ENCODE measurements at places on chromosomes 4 and X.

- no peak for DNase-seq
Measured at GRCh38 chrX:9644335-9644734, 121.3 kb downstream of the GPR143 start.

DNA sequence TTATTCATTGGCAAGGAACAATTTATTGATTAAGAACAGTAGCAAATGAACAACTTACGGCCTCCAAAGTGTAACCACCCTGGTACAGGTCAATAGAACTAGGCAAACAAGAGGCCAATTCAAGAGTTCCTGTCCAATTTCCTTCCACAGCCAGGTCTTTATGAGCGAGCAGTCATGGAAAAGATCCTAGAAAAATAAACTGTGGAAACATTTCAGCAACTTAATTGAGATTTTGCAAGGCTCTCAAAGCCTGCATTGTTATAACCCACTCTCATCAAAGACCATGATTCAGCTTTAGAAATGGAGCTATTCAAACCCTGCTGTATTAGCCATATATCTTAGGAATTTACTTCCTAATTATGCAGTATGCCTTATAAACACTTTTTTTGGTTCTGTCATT, 43.6 kb downstream of the UNC5C start:
- DNase-seq: no peak

DNA sequence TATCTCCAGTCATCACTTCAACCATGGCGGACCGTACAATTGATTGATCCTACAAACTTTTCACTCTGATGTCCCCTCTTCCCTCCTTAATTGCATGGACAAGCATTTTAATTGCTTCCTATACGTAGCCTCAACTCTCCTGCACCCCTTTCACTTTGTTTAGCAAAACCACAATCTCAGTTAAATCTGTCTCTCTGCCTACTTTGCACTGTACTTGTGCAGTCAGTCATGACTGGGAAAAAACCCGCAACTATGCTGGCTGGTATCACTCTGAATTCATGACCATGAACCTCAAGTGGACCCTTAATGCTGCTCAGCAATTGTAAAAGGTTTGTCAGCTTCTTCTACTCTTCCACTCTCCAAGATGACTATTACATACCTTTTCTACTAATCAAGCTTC, 51.7 kb upstream of the AFF2 start:
- no peak for DNase-seq

DNA sequence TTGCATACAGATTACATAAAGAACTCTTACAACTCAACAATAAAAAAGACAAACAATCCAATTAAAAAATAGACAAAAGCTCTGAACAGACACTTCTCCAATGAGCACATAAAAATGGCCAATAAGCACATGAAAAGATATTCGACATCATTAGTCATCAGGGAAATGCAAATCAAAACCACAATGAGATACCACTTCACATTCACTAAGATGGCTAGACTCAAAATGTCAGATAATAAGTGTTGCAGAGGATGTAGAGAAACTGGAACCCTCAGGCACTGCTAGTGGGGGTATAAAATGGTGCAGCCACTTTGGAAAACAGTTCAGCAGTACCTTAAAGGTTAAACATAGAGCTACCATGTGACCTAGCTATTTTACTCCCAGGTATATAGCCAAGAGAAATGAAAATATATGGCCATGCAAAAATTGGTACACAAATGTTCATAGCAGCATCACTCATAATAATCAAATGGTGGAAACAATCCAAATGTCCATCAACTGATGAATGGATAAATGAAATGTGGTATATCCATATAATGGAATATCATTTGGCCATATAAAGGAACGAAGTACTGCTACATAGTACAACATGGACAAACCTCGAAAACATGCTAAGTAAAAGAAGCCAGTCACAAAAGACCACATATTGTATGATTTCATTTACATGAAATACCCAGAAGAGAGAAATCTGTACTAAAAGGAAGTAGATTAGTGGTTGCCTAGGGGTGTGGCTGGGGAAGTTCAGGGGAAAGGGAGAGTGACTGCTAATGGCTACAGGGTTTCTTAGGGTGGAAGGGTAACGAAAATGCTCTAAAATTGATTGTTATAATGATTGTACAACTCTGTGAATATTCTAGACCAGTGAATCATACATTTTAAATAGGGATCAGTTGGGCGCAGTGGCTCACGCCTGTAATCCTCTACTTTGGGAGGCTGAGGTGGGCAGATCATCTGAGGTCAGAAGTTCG, 29.4 kb downstream of the SASH3 start:
- DNase-seq: no peak

DNA sequence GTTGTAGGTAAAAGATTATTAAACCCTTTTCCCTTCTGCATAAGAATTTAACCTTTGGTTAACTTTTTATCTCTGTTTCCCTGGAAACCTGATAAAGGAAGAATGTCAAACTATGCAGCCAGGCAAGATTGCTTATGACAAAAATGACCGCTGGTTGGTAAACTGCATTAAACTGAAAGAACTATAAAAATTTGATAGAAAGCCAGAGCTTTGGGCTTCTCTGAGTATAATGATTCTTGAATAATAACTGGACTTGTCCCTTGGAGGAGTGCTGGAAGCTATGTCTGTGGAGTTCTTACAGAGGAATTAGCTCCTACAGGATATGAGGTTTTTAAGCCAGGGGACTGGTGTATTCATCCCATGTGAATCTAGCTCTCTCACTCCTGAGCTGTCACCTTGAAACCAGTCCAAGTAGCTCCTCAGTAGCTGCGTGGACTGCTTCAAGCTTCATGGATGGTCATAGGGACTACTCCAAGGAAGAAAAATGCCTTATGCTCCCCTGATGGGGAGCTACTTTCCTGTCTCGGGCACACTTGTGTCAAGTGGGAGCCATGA, 52.0 kb downstream of the RASL11B start:
- DNase-seq: no peak

GRCh38 chr4:81549984-81550383, 78.3 kb upstream of the RASGEF1B start:
- DNase-seq: no peak

DNA sequence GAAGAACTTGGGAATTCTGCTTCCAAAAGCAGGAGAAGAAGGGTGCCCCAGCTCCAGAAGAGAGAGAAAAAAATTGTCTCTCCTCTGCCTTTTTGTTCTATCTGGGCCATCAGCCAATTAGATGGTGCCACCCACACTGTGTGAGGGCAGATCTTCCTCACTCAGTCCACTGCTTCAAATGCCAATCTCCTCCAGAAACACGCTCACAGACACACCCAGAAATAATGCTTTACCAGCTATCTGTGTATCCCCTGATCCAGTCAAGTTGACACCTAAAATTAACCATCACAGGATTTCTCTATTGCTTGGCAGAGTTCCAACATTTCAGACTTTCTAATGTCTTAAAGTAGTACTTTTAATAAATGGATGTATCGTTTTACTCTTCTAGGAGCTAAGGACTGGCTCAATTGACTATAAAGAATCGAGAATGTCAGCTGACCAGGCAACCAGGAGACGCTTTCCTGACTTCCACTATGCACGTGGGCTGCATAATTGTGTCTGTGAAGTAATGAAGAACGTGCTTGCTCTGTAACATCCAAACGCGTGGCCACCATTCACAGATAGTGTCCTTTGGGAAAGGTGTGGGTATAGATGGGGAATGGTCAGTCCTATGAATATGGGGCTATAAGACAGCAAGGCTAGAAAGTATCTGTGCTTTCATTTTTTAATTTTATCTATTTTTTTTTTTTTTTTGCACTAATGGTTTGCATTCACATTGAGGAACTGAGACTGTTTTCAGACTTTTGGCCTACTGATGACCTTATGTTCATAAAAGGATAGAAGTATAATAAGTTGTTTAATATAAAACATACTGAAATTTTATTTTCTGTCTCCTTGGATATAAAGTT, 9.9 kb upstream of the SMIM20 start:
- DNase-seq: no peak

DNA sequence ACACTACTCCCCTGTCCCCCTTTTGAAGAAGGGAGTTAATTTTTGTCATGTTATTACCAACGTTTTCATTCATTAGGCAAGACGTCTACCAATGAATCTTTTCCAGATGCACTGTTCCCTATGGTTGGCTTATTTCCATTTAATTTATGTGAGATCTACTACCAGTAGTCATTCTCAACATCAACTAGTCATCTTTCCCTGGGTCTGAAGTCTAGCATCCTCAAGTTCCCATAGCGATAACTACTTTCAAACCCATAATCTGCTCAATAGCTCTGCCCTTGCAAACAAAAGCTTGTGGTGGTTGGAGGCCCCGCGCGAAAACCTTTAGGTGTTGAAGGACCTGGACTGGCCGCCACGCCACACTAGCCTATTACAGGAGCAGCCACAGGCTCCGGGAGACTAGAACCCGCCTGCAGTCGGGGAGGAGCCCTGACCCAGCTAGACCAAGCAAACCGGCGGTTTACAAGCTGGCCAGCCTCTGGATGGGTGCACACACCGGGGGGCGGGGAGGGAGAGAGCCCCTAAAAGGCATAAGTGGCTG, 746 bp downstream of the PPAT start:
- DNase-seq: peak; percentile 4

GRCh38 chr4:140363558-140363957, 9.9 kb upstream of the SCOC start:
- DNase-seq: no peak

GRCh38 chr4:21625447-21625846, 323.1 kb downstream of the KCNIP4 start:
- DNase-seq: no peak

- no peak for DNase-seq
Measured at GRCh38 chrX:65878456-65878855, 161.4 kb downstream of the VSIG4 start.

DNA sequence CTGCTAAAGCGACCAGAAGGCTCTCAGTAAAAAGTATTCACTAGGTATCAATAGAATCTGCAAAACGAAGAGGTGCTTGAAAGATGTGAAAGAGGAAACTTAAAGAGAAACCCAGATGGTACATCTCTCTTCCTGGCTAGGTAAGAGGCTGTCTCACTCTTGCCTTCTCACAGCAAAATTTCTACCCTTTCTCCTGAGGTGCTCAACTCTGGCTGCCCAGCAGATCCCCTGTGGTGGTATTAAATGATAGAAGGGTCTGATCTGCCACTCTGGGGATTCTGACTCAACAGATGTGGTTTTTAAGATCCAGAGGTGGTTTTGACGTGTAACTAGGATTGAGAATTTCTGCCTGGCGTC, 14.9 kb upstream of the TSPAN5 start:
- no peak for DNase-seq

DNA sequence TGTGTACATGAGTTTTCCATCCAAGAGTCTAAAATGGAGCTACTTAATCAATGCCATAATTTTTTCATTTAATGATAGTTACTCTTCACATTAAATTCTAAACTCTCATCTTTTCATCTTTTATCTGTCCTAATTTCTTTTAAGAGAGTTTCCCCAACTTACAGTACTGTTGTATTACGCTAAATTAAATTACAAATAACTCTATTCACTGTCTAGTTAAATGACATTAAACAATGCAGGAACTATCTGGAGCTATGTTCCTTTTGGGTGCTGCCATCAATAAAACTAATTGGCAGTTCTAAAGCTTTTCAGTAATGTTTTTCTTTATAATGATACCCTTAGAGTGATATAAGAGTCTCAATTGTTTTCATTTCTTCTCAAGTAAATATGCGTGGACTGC, 227.6 kb downstream of the ANKRD50 start:
- no peak for DNase-seq

GRCh38 chr4:146161243-146161642, 14.3 kb upstream of the LSM6 start:
- no peak for DNase-seq

GRCh38 chr4:107792711-107793110, 32.0 kb upstream of the SGMS2 start:
- no peak for DNase-seq

DNA sequence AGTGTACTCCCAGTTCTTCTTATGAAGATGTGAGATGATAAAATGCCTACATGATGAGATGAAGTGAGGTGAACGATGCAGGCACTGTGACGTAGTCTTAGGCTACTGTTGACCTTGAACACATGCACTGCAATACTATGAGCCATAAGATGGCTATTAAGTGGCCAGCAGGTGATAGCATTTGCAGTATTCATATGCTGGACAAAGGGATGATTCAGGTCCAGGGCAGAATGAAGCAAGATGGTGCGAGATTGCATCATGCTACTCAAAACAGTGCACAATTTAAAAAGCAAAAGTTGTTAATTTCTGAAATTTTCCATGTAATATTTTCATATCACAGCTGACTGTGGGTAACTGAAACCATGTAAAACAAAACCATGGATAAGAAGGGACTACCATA, 781.4 kb downstream of the PCDH18 start:
- DNase-seq: no peak

DNA sequence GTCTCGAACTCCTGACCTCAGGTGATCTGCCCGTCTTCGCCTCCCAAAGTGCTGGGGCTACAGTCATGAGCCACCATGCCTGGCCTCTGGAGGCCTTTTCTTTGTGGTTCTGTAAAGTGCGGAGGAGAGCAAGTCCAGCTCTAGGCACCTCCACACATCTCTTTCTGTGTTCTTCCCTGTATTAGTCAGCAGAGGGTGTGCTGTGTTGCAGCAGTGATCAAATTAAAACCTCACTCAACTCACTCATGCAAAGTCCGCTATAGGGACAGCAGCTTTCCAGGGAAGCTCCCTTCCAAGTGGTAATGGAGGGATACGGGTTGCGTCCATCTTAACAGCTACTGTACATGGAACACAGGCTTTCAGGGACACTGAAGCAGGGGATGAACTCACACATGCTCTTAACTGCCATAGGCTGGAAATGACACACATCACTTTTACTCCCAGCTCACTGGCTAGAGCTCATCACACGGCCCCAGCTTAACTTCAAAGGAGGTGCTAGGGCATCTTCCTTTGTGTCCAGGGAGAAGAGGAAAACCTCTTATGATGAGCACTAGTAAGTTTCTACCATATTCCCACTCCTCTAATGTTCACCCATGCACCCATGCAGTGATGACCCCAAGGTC, 36.0 kb upstream of the CCNG2 start:
- DNase-seq: no peak

DNA sequence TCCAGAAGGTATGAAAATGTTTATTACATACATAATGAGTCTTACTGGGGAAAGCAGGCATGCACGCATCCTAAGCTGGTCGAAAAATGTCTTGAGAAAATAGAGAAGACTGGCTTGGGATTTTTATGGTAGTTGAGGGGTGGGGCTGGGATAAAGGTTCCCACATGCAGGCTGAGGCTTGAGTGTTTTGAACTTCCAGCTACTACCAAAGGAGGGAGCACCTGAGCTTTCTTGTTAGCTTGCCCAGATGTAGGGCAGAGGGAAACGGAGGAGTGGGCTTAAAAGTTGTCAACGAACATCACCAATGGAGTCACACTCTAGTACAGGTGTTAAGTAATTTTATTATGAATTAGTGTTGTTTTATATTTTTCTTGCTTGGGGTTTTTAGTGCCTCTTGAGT, 39.6 kb upstream of the SRPX start:
- DNase-seq: no peak
